ENCODE measurements at places on chromosomes 2 and 18.

DNA sequence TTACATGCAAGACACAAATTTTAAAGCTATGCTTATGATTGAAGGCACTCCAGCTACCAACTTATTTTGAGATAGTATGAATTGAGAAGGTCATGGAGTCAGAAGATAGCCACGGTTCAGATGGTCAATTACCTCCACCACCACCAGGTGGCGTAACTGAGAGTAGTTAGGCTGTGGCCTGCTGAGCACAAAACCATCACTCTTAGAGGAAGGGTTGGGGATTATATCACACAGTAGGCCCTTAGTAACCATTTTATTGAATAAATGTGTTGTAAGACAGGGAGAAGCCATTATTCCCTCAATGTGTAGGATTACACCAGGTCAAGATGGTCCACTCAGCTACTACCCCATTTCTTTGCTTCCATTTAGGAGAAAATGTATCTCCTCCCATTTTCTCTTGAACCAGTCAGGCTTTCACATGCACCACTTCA lies 18.8 kb downstream of the KLHL41 start:
- peak; percentile 27 for DNase-seq

GRCh38 chr18:29181151-29181901 lies 1004.4 kb upstream of the CDH2 start:
- DNase-seq = no peak

GRCh38 chr2:236473691-236474090 lies 95.9 kb upstream of the ACKR3 start:
- no peak for DNase-seq

- no peak for DNase-seq
These were observed 47.7 kb upstream of the SMIM21 start for GRCh38 chr18:75475228-75475627.

- no peak for DNase-seq
These were observed 5.0 kb downstream of the SNED1 start for GRCh38 chr2:241003369-241003768.

- DNase-seq = peak; percentile 76
These were observed 43.3 kb downstream of the FER1L5 start for GRCh38 chr2:96685577-96686459.

DNA sequence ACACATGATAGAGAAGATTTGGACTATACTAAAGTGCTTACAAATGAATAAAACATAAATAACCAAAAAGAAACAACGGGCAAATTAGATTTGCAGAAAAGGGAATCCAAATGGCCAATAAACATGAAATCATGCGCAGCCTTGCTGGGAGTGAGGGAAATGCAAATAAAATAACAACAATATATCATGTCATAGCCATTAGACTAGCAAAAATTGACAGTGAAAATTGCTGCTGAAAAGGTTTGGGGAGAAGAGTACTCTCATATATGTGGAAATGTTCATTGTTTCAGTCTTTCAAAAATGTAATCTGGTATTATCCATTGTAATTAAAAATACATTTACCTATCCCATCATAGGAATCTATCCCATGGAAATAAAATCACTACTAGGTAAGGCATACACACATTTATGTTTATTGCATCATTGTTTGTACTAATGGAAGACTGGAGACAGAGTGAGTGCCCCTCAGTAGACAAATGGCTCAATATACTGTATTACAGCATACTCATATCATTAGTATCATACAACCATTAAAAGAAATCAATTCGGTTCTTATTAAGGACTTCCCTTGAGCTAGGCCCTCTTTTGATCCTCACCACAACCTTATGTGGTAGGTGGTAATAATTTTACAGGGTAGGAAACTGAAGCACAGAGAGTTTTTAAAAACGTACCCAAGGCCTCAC lies 94.1 kb upstream of the MSTN start:
- DNase-seq = no peak

DNA sequence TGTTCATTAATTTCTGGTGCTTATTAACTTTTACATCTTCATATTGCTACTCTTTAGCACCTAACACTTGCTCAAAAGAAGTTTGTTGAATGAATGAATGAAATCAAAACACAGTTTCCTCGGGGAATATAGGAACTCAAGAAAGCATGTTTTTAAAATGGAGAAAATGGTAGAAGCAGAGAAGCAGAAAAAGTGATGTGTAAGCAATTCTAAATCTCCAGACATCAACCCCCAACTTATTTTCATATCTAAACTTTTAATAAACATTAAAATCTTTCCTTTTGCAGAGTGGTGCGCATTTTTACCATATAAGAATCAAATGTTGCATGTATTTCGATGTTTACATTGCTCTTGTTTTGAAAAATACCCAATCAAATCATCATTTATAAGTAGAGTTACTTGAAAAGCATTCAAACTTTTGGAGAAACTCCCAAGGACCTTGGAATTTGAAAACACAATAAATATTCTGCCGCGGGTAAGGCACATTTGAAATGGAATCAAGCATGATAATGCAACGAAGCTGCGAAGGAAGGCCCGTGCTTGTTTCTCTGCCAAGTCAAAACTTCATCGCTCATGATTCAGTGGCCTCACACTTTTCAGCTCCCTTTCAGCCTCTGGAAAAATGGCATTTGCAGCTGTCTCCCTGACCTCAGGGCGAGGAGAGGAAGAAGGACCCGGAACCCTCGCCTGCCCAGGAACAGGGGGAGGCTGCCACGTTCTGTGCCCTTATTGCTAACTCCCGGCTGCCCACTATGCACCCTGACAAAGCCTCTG lies 26.7 kb upstream of the SMIM21 start:
- DNase-seq = no peak

- DNase-seq = no peak
These were observed 104.7 kb downstream of the TMEM185B start for GRCh38 chr2:120118471-120118870.

DNA sequence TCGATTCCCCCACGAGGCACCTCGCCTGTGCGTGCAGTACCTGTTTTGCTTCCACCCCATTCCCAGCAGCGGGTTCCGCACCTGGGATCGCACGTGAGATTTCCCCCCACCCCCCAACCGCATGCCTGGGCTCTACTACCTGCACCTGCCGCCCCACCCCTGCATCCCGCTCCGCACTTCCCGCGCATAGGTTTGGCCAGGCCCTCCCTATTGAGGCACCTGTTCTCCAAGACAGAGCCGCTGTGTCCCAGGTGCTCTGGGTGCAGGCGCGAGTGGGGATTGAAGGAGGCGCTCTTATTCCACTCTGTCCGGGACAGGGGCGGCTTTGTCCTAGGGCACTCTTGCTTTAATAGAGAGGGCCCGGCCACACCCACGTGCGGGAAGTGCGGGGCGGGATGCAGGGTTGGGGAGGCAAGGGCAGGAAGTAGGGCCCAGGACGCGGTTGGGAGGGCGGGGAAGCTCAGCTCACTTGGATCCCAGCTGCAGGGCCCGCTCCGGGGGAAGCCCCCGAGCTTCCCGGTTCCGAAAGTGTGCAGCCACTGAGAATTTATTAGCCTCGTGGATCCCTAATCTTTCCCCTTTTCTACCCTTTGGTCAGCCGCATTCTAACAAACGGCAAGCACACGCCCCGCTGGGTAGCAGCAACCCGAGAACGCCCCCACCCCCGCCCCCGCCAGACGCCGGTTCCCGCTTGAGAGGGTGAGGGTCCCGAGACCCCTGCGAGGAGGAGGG lies 670 bp upstream of the MOCOS start:
- no peak for DNase-seq

DNA sequence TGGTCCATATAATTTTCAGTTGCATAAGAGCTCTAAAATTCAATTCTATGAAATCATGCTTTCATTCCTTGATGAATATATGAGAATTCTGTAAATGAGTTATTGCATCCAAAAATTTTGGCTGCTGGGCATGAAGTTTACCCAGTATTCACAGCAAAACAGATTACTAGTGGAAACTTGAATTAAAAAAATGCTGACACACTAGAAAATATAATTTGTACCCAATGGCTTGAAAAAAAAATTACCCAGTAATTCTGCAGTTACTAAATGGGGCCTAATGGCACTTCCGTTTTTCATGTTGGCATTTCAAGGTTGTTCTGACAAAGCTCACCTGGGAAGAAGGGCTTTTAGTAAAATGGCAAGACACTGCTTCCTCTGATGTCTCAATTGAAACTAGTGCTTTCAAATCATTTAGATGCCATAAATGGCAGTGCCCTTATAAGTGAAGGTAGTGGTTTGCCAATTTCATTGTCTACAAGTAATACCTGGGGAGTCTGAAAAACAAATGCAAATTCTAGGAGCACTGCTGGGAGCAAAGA lies 343.6 kb downstream of the TDRD15 start:
- no peak for DNase-seq

DNA sequence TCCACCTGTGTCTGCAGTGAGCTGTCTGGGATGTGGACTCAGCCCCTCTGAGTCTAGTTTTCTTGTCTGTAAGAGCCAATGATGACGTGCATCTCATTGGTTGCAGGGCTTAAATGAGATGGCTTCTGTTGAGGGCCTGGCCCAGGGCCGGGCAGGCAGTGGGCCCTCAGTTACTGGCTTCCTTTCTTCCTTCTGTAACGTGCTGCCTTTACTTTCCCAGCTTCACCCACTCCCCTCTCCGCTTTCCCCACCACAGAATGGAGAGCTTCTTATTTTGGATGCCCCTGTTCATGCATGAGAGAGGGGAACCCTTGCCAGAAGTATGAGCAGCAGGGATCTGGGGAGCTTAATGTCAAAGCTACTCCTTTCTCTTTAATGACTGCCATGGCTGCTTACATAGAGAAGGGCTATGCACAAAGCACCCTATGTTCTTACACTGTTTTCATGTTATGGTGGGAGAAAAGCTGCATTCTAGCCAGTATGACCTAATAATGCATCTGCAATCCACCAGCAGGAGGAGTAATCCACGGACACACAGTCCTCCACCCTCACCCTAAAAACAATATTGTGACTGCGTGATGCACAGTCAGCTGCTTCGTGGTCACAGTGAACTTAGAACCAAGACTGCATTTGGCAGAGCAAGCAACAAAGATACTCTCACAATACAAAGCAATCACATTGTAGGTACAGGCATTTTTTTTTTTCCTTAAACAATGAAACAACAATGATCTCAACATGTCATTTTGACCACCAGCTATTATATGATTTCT lies 37.2 kb downstream of the CREG2 start:
- DNase-seq = no peak

DNA sequence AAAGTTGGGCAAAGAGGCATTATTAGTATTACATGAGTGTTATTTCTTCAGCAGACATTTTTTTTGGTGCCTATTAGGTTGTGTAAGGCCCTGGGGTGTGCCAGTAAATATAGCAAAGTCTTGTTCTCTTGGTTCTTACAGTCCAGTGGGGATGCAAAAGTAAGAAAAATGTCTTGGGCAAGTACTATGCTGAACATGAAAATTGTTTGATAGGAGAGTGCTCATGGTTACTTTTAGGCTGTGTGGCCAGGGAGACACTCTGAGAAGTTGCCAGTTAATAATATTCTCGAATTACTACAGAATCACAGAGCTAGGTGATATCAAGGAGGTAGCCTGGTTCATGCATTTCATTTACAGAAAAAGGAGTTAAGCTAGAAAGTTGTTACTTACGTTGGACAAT lies 1.9 kb downstream of the AGFG1 start:
- no peak for DNase-seq
